ENCODE measurements at places on chromosomes 6 and 20.

DNA sequence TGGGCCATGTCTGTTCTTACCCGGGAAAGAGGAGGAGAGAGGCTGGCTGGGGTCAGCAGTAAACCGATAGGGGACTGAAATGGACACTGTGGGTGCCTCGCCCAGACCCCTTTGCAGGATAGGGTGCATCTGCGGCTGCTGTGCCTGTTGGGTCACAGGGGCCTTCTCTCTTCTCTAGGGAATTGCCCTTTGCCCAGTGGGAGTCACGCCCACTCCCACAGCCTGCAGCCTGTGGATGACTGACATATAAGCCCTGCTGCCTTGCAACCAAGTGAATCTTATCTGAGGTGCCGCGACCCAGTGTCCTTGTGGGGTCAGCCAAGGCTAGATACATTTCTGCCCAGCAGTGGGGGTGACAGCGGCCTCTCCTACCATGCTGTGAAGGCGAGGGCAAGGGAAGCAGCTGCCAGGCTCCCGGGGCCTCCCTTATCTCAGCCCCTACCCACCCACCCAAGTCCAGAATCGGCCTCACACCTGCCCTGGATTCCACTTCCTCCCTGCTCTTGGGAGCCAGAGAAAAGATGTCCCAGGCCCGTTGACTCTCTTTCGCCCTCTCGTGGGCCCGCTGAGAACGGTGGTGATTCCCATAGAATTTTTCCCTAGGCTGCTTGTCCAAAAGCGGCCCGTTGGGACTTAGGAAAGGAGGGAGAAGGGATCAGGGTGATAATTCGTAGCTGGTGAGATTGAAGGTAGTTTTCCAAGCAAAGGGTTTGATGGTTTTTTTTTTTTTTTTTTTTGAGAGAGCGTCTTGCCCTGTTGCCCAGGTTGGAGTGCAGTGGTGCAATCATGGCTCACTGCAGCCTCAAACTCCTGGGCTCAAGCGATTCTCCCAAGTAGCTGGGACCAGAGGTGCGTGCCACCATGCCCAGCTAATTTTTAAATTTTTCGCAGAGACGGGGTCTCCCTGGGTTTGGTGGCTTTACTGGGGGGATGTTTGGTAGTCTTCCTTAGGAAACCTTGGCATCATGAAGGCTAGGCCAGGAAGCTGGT is 76.4 kb upstream of the RNF24 start:
- DNase-seq, result no peak

GRCh38 chr6:125019918-125020317 is 57.7 kb downstream of the RNF217 start:
- DNase-seq, result no peak

DNA sequence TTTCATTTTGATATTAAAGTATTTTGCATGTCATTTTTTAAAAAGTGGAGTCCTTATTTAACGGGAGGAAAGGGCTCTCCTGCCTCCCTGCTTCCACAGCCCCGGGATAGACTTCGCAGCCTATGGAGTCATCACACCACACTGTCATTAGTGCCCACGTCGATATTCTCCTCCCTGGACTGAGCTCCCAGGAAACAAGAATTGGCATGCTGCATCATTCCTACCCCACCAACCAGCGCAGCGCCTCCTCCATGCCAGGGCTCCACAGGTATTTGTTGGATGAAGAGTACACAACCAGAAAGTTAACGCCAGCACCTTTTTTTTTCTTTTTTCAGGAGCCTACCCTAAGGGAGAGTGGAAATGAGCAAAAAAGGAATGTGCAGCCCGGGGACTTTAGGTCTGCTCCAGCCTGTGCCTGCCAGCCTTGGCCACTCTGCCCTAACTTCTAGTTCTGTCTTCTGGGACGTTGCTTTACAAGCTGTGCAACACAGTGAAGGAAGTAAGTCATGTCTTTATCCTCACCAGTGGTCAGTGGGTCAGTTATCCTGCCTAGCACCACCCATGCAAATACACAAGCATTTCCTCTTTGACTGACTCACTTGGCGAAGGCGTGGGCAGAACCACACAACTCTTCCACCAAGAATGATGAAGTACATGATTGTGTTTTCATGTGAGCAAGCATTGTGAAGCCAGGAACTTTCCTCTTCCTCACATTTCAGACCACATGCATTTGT is 180.7 kb upstream of the UST start:
- peak; percentile 53 for DNase-seq

DNA sequence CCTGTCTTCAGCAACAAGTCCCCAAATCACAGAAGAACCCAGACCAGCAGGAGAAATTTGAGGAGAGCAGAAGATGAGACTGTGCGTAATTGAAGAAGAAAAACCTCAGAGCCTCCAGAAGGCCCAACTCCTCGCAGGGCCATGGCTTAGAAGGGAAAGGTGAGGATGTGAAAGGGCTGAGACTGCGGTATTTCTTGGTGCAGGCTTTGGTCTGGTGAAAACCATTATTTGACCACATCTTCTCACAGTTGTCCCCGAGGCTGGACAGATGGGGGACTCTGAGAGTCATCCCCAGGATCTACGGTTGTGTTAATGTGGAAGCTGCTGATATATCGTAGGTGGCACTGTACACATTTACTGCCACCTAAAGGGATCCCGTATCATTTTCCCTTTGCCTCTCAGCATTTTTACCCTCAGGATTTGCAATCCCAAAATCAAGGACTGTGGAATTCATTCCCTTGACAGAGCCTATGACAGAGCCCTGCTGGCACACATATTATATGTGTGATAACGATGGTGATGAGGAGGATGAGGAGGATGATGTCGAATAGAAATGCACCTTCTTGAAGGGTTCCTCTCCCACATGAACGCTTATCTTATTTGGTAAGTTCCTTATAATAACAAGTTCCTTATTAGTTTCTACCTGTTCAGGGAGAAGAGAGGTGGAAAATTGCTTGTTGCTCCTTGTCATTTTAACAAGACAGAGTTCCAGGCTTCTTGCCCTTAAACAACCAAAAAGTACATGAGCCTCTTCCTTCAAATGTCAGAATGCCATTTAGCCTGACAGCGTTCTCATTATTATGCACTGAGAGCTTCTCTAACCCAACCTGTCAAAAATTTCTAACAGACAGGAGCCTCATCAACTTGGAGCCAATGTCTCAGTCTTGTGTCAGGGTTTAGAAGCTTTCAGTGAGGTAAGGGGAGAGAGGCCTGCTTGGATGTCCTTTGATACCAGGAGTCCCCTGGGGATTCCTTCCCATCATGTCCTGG is 135.8 kb downstream of the PXDC1 start:
- no peak for DNase-seq

DNA sequence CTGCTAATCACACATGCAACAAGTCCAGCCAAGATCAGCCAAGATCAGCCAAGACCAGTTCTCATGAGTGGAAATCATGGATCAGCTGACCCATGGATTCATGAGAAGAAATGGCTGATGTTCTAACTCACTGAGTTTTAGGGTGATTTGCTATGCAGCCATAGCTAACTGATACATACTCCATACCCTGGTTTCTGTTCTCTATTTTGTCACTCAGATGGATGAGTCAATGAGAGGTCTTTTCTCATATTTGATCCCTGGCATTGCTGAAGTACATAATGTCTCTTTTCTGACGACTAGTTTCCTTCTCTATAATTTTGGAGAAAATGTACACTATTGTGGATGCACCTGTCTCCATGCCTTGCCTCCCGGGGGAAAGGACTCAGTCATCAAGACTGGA is 118.4 kb upstream of the LY86 start:
- DNase-seq, result no peak

GRCh38 chr6:158778005-158778527 is 41.1 kb downstream of the EZR start:
- DNase-seq, result no peak

DNA sequence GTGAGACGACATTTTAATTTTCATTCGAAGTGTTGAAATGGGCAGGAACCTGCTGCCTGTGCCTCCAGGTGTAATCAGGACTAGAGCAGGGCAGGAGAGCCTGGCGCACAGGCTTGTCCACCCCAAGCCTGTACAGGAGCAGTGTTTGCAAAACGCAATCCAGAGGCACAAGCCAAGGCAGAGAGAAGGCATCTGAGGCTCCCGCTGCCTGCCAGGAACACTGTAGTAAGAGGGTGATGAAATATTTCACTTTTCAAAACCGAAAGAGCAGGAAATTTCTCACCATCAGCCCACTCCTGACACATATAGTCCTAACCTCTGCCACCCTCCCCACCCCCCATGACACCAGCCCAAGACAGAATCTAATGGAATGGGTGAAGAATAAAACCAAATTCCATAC is 132.5 kb downstream of the RTN4IP1 start:
- no peak for DNase-seq

- peak; percentile 97 for DNase-seq
These were observed at the start of gene NANP for GRCh38 chr20:25623736-25624499. TSS of gene NANP (minus strand) at chr20:25624014. CDS start at chr20:25623948, 66 bp downstream.

GRCh38 chr6:106473812-106474211 is 113.3 kb downstream of the CRYBG1 start:
- peak; percentile 43 for DNase-seq

DNA sequence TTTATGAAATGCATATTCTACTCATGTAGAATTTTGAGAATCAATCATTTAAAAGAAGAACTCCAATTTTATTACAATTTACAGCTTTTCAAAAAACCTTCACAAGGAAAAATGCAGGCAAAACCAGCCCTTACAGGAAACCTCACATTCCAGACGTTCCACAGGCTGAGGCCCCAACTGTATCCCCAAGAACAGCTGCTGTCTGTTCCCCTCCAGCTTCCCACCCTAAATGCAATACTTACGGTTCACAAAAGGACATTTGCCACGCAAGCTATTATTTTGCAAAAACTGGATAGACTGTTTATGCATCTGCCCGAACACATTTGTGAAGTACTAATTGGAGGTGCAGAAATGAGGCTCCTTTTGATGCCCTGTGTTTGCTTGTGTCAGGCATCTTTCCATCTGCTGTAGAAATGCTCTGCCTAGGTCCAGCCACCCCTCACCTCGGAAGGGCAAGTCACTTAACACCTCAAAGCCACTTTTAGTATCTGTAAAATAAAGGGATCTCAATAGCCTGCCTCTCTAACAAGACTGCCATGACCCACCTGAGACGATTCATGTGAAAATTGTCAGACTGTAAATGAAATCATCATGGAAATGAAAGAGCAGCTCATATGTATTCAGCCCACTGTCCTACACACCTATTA is 26.5 kb downstream of the PDE10A start:
- DNase-seq, result no peak

- no peak for DNase-seq
These were observed 307.0 kb downstream of the TAF4 start for GRCh38 chr20:61758564-61759200.

- DNase-seq, result no peak
These were observed 107.0 kb upstream of the SMLR1 start for GRCh38 chr6:130720076-130720715.

All from astrocyte of the cerebellum (primary cell).